Activated effector memory CD4-positive, alpha-beta T cell treated with anti-CD3 and anti-CD28 coated beads, Interleukin-2, amount 50 U/mL, for 16 hours (primary cell): ENCODE measurements at places on chromosomes 2 and 18.

- DNase-seq: no peak
Observed at GRCh38 chr18:55647331-55647730, 59.3 kb upstream of the TCF4 start.

DNA sequence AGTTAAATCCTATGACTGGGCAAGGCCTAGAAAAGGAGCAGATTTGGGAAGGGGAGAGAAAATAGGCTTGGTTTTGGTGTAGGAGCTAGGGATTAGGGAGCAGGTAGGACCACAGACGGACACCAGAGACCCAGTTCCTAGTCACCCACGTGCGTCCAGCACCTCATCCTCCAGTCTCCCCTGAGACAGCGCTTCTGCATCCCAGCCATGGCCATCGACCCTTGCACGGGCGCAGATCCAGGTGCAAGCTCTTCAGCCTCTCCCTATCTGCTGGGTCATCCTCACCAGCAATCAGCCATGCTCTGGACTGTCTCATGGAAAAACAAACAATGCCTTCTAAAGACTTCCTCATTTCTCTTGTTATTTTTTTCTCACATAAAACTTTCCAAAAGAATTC lies 246.8 kb upstream of the RAB6C start:
- no peak for DNase-seq

GRCh38 chr2:7203056-7203467 lies 285.9 kb downstream of the RNF144A start:
- peak; percentile 80 for DNase-seq

DNA sequence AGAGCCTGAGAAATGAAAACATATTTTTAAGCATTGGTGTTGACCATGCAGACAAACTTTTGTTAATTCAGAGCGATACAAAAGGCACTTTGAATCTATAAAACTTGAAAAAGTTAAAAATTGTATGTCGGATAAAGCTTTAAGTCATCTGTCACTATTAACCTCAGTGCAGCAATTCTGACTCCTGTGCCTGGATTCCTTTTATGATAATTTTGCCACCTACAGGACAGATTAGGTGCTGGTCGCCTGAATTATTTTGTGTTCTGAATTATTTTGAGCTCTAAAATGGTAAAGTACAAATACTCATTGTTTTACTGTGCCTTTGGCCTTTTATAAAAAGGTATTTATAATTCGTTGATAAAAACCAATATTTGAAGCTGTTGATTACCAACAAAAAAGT lies 19.4 kb upstream of the RNF138 start:
- no peak for DNase-seq

DNA sequence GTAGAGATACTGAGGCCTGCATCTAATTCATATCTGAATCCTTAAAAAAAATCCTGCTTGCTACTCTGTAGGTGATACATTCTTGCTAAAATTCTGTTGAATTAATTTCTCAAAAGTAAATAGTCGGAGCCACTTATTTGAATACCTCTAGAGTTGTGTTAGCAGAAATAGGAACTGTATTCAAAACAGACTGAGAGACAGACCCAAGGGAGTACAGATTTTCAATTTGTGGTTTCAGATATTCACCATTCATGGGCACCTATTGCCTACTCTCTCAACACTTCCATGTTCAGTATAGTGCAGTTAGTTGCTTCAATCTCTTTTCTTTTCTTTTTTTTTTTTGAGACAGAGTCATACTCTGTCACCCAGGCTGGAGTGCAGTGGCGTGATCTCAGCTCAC lies 46.6 kb upstream of the CTLA4 start:
- DNase-seq: no peak

- no peak for DNase-seq
Observed at GRCh38 chr2:111227716-111228141, 107.0 kb downstream of the BCL2L11 start.

DNA sequence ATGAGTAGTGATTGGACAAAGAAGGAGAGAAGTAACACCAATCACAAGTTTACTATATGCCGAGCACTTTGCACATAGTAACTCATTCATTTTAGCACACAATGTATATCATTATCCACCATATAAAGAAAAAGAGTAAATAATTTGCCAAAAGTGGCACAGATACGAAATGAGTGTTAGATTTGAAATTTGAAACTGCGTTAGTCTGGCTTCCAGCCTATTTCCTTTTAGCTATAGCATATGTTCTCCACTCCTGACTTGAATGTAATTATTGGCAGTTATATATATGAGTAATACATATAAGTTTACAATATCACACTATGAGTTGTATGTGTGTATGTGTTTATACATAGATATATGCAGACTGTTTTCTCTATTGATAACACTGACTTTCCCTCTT lies 98.6 kb downstream of the NOL4 start:
- no peak for DNase-seq

DNA sequence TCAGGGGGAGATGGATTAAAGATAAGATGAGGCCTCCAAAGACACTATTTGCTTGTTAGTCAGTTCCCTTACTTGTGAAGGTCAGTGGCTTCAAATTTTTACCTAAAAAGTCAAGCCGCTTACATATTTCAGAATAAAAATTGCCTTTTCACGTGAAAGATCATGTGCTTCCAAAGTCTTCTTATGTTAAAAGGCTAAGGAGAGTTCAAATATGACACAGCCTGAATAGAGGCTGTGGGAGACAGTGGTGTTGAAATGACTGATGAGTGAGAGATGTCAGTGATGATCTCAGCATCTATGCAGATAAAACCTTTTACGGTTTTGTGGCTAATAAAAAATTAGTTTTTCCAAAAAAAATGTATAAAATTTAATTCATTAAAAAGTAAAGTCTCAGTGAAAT lies 40.5 kb downstream of the UPP2 start:
- no peak for DNase-seq

GRCh38 chr18:63850020-63850419 lies 37.5 kb upstream of the SERPINB2 start:
- no peak for DNase-seq

GRCh38 chr2:186572705-186573104 lies 17.2 kb upstream of the ITGAV start:
- DNase-seq: no peak

DNA sequence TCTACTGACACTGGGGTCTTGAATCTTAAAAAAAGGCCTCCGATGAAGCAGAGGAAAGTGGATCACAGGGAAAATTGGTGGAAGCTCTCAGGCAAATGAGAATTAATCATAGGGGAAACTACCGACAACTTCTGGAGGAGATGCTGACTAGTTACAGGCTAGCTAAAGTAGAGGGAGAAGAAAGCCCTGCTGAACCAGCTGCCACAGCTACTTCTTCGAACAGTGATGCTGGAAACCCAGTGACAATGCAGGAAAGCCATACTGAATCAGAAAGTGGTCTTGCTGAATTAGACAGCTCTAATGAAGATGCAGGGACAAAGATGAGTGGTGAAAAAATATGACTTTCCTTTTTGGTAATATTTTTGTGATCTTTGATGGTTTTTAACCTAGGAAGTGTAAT lies 44.9 kb upstream of the SLC3A1 start:
- DNase-seq: no peak

- DNase-seq: no peak
Observed at GRCh38 chr18:22194151-22194598, 24.8 kb downstream of the GATA6 start.

DNA sequence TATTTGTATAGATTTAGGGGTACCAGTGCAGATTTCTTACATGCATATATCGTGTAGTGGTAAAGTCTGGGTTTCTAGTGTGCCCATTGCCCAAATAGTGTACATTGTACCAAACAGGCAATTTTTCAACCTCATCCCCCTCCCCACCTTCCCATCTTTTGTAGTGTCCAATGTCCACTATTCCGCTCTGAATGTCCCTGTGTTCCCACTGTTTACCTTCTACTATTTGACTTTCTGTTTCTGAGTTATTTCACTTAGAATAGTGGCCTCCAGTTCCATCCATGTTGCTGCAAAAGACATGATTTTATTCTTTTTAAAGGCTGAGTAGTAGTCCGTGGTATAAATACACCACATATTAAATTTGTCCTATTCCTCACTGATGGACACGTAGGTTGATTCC lies 132.9 kb downstream of the FTCDNL1 start:
- no peak for DNase-seq

- no peak for DNase-seq
Observed at GRCh38 chr2:186699742-186700141, 5.9 kb downstream of the FAM171B start.

- DNase-seq: no peak
Observed at GRCh38 chr2:228675646-228676045, 494.2 kb upstream of the SPHKAP start.
